ENCODE measurements at places on chromosomes 7 and 10.
A peak's percentile ranks its signal among the peaks of the same experiment; 100 is the strongest.

DNA sequence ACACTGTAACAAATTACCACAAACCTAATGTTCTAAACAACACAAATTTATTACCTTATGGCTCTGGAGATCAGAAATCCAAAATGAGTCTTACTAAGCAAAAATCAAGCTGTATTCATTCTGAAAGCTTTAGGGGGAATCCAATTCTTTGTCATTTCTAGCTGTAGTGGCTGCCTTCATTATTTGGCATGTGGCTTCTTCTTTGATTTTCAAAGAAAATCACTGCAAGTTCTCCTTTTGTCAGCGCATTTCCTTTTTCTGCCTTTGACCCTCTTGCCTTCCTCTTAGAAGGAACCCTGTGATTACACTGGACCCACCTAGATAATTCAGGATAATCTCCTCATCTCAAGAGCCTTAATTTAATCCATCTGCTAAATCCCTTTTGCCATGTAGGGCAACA is 36.9 kb downstream of the ZPBP start:
- peak; percentile 55 for DNase-seq

DNA sequence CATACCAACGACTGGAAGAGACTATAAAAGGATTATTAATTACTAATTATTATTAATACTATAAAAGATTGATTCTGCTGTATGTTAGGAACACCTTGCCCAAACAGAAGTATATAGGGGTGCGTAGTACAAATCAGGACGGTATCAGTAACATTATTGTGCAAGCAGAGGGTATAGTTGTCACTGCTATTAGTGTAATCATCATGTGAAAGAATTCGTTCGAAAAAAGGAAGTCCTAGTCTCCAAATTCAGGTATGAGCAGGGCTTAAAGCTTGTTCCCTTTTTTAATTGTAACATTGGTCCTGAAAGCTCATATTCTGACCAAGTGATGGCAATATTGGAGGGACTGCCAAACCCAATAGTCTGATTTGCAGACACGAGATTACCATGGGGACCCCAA is 81.8 kb downstream of the THSD7A start:
- no peak for DNase-seq

- no peak for DNase-seq
Measured at GRCh38 chr7:3495954-3496353, 194.9 kb downstream of the SDK1 start.

- DNase-seq = no peak
Measured at GRCh38 chr7:122423591-122423990, 119.0 kb upstream of the FEZF1 start.

DNA sequence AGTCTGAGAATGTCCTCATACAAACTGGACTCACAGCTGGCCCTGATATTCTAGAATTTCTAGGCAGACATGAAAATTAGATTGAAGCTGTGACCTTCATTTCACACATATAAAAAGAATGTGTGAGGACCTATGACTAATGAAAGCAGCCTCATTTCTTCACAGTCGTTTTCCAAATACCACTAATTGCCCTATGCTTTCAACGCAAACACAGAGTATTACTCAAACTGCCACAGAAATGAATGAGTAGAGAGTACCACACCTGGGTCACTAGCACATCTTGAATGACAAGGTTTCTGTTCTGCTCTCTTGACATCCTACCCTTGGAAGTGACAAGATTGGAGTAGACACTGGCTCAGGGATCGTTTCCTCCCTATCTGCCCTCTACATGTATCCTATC is 142.4 kb downstream of the C1GALT1 start:
- DNase-seq = no peak

DNA sequence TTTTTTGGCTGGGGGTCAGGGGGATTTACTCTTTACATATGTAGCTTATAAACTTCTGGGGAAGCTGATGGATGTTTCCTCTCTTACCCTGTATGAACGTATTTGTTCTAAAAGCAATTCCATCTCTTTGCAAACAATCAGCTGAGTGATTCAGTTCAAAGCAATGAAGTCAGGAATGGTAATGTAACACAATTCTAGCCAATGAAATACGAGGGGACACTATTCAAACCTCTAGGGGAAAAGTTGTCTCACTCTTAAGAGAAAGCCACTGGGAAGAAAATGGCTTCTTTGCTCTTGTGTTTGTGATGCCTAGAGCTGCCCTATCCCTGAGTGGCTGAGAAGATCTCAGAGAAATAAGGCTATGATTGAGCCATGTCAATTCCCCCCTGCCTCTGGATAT is 134.8 kb upstream of the SEMA3C start:
- DNase-seq = no peak

DNA sequence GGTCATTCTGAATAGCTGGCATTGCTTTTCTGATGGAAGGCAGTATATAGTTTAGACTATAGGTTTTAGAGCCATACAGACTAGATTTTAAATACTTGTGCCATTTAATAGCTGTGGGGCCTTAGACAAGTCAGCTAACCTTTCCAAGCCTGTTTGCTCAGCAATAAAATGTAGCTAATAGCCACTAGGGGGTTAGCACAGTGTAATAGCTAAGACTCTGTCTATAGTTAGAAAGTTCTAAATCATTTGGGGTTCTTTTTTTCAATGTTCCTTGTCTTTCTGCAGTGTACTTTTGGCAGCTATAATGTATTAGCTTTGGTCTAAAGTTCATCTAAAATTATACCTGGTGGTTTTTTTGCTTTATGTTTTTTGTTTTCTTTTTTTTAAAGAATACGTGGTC is 7.5 kb upstream of the KIFBP start:
- DNase-seq = peak; percentile 15

DNA sequence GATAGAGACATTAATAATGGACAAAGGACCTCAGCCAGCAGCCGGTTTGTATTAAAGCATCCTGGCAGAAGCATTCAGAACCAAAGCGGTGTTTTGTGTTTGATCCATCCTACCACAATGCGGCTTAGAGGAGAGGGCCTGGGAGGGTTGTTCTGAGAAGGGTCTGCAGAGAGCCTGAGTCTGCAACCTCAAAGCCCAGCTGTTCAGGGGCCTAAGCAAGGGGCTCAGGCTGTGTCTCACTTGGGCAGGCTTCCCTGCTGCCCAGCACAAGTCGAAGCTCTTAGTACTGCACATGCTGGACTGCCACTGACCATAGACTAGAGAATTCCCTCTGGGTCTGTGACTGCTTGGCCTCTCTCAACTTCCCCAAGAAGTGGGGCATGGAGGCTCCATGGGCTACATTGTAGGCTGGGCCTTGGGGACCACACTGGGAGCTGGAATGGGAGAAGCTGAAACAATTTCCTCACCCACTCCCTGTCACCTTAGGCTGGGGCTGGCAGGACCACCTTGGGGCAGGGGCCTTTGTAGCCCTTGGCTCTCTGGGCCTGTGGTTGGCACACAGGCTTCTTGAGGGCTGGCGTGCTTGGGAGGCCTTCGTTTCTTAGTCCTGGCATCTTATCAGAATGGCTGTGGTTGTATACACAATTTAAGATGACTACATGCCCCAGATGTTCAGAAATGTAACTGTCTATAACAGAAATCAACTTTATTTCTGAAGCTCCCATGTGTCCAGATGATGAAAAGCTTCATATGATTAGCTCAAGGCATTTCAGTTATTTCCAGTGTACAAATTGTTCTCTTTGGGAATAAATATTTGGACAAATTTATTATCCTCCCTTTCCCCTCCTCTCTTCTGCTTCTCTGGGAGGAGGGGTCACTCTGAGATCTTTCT is 44.5 kb downstream of the LRRC18 start:
- no peak for DNase-seq

- no peak for DNase-seq
Measured at GRCh38 chr7:47300472-47301104, 281.3 kb downstream of the TNS3 start.

- no peak for DNase-seq
Measured at GRCh38 chr10:102633848-102634247, 10.4 kb upstream of the TRIM8 start.

DNA sequence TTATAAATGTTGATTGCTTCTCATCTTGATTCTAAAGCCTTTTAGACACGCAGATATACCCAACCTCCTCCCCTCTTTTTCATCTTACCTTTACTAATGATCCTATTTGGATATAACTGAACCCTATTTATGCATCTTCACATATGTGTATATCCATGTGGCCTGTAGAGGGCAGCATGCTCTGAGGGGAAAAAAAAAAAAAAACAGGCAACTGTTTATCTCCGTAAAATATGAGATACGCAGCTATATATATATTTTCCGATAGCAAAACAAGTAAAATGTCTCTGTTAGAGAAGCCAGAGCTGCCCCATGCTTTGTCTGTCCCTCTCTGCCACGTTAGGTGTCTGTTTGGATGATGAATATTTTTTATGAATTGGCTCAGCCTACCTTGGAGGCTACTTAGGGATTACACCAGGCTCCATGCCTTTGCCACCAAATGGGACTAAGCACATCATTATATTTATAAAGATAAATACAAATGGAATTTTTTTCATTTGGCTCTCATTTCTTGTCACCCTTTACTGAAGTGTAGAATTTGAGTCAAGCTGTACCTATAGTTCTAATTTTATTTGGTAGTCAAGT is 174.8 kb upstream of the FZD1 start:
- DNase-seq = peak; percentile 8

DNA sequence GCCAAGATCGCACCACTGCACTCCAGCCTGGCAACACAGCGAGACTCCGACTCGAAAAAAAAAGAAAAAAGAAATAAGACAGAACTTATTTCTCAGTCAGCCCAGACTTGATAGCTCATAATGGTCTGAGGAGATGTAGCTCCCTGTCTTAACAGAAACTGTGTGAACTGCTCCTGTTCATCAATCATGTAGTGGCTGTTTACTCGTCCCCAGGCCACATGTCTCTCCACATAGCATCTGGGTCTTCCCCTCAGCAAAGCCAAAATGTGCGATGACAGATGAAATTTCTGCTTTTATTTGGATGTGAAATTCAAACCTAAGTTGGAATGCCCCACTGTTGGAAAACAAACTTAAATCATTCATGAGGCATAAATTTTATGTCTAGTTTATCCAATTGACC is 219.0 kb downstream of the CACNA2D1 start:
- DNase-seq = no peak

GRCh38 chr7:1274121-1274875 is 41.6 kb downstream of the UNCX start:
- no peak for DNase-seq

DNA sequence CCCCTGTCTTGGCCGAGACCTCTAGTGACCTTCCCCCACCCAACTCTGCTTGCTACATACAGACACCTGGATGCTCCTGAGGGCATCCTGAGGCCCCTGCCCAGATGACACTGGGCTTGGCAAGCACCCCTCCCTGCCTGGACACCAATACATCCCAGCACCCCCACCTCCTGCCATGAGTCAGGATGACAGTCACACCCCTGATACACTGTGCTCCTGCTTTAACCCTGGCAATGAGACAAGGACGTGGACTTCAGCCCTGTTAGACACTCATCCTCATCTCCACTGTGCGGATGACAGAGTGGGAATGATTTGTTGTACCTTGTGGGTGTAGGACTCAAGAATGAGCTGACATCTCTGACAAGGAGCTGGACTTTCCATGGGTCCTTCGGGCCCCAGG is 186.3 kb upstream of the ADCY1 start:
- no peak for DNase-seq

- no peak for DNase-seq
Measured at GRCh38 chr7:39810710-39811109, 139.3 kb upstream of the CDK13 start.

GRCh38 chr10:126373972-126374371 is 14.3 kb downstream of the ADAM12 start:
- DNase-seq = no peak

DNA sequence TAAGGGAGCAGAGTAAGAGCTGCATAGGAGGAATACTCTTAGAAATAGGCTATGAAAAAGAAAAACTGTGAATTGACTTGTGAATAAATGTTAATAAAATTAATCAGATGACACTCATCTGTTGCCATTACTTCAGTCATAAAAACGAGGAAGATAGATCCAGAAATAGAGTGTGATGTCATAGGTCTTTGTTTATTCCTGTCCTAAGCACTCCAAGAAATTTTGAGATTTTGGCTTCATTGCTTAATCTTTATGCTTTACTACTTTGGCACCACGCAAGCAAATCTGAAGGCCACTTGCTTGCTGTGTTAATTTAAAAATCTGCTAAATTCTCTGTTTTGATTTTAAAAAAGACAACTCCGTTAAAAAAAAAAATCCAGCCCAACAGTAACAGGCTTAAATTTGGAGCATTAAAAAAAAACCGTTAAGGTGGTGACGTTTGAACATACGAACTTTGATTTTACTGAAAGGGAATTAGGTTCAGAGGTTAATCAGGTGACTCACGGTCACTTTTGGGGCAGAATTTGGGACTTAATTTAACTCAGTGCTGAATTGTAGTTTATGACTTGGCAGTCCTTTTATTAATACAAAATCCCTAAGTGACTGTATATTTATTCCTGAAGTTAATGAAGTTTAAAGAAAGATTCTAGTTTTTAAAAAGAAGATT is 3.4 kb downstream of the IFRD1 start:
- DNase-seq = no peak

GRCh38 chr7:77348371-77348813 is 67.8 kb downstream of the GSAP start:
- no peak for DNase-seq

GRCh38 chr10:113959383-113959760 is 84.3 kb upstream of the ADRB1 start:
- no peak for DNase-seq

DNA sequence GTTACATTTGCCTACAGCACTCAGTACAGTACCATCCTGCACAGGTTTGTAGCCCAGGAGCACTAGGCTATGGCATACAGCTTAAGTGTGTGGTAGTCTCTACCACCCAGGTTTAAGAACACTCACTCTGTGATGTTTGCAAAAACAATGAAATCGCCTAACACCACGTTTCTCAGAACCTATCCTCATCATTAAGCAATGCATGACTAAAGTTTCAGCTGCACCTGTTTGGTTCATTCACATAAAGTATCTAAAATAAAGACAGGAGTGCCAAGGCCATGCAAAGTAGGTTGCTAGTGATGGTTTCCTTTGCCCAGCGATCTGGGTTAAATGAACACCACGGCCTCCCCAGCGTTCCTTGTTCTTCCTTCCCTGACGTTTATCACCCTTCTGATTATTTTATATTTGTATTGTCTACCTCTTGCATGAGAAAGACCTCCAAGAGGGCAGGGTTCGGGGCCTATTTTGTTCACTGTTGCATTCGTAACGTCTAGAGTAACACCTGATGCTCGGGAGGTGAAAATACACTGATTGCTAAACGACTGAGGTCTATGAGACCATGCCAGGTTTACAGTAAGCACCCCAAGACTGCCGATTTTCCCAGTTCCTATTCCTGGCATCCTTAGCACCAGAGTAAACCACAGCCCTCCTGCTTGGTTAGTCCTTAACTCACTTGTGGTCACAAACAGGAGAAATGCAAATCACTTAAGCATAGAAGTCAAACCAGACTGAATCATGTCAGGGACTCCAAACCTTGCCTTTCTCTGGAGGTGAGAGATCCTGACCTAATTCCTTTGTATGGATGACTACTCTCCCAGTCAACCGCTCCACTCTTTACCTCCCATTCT is 204.1 kb upstream of the NFE2L3 start:
- no peak for DNase-seq

- DNase-seq = no peak
Measured at GRCh38 chr10:106832846-106833245, 331.7 kb downstream of the SORCS1 start.
